ENCODE measurements at places on chromosomes 13 and 19.

DNA sequence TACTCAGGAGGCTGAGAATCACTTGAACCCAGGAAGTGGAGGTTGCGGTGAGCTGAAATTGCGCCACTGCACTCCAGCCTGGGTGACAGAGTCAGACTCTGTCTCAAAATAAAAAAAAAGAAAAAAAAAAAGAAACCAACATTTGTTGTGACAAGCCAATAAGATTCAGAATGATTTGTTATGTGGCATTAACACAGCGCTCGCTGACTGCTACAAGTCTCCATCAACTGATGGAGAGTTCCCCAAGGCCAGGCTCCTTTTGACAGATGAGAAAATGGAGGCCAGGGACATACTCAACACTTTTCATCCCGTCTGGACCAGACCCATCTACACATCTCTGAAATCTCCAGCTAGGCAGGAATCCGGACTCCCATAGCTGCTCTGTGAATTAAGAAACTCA, 48.7 kb upstream of the PTPRS start:
- DNase-seq: no peak

GRCh38 chr13:28817204-28817603, 2.9 kb upstream of the MTUS2 start:
- DNase-seq: peak; percentile 56

- DNase-seq: no peak
Observed at GRCh38 chr19:54109651-54110050, 5.8 kb downstream of the TFPT start.

- no peak for DNase-seq
Observed at GRCh38 chr19:934865-935479, 9.1 kb downstream of the ARID3A start.

DNA sequence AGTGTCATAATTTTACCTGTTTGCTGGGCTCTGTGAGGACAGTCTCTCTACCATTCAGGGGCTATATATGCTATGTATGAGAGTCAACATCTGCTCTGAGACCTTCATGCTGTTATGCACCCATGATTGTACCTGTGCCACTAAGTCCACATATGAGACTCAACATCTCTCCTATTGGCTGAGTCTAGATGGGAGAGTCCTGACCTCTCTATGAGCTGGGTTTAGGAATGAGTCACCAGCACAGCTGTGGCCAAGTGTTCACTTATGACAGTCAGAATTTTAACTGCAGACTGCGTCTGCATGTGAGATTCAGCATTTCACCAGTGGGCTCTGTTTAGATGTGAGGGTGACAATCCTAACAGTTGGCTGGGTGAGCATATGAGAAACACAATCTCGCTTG, 49.5 kb downstream of the ZNF729 start:
- no peak for DNase-seq

GRCh38 chr13:111880185-111880584, 186.8 kb upstream of the SOX1 start:
- no peak for DNase-seq

DNA sequence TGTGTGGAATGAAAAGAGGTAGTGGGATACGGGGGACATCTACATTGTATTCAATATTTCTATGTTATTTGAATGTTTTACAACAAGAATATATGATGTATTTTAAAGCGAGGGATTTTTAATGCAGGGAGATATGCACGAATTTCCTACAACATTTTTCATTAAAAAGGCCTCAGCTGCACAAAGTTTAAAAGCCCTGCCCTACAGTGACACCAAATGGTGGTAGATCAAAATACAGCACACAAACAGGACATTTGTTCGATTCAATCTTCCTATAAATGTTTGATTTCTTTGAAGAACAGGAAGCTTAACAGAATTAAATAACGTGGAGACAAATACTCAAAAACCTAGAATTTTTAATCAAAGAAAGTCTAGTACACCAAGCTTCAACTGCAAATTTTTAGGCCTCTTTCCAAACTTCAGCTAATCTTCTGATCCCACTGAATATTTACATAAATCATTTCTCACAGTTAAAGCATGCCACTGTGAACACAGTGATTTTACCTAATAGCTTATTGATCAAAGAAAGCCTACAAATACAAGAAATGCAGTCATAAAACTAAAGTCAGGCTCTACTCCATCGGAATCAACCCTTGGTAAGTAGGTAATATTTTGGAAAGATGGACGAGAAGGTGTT, 257.2 kb downstream of the DIAPH3 start:
- DNase-seq: peak; percentile 46

DNA sequence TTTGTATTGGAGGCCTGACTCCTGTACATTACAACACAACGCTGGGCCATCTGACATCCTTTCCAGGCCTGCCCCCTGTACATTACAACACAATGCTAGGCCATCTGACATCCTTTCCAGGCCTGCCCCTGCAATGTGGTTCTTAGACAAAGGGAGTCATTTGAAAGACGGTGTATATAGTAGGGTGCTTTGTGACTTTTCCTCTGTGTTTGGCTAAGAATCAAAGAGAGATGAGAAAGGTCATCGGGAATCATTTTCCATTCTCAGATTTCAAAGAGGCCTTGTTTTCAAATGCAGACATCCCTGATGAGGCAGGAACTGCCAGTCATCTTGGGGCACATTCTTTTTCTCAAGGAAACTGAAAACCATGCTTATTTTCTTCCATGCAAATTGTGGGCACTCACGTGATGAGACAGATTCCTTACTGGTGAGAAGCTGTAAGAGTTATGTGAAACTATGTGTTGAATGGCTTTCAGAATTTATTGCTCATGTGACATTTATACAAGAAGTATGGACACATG, 551.6 kb downstream of the MYO16 start:
- peak; percentile 55 for DNase-seq

- DNase-seq: peak; percentile 79
Observed at GRCh38 chr13:106083620-106084350, 451.7 kb downstream of the EFNB2 start.

- DNase-seq: peak; percentile 97
Observed at GRCh38 chr19:12664406-12665280, 1.9 kb downstream of the MAN2B1 start.

GRCh38 chr13:102914339-102914930, 68.6 kb downstream of the ERCC5 start:
- no peak for DNase-seq

DNA sequence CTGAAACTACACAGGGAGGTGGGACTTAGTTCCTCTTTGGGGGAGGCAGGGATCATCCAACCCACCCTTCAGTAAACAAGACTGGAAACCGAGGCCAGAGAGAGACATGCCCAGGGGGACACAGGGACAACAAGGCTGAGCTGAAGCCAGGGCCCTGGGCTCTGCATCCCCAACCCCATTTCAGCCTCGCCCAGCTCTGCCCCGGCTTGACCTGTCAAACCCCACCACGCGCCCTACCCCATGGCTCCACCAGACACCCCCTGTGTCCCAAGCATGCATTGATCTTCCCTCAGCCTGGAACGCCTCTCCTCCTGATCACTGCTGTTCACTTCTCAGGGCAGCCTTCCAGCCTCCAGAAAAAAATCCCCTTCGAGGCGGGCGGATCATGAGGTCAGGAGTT, 2.0 kb upstream of the APC2 start:
- DNase-seq: no peak

DNA sequence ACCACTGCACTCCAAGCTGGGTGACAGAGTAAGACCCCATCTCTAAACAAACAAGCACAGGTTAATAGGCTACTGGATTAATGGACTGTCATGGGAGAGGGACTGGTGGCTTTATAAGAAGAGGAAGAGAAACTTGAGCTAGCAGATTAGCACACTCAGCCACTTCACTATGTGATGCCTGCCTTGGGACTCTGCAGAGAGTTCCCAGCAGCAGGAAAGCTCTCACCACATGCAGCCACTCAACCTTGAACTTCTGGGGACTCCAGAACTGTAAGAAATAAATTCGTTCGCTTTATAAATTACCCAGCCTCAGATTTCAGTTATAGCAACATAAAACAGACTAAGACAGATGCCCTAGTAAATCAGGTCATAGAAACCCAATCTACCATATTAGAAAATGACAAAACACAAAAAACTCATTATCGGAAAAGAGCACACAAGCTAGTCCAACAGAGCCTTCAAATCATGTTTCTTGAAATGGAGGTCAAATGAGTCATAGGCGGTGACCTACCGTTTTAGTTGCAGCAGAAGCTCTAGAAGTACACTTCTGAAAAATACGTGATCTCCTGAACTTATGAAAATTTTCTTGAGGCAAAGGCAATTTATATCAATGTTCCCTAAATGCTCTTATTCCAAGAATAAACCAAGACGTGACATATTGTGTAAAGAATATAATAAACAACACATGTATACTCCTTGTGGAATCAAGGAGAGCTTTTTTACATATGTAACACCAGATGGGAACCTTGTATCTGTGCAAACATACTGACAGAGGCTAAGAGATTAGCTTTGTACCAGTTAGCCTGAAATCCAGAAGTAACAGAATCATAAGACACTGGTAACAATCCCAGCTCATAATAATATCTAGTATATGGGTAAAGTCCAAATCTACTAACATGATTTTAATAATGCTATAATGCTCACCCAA, 340.9 kb upstream of the SGCG start:
- no peak for DNase-seq

- DNase-seq: no peak
Observed at GRCh38 chr13:110716247-110716515, 2.7 kb downstream of the ING1 start.

GRCh38 chr19:9906475-9907087, 29.7 kb downstream of the OLFM2 start:
- no peak for DNase-seq

- no peak for DNase-seq
Observed at GRCh38 chr19:517721-518597, 10.7 kb downstream of the TPGS1 start.

GRCh38 chr13:57948884-57949283, 317.3 kb downstream of the PCDH17 start:
- no peak for DNase-seq

GRCh38 chr13:60351855-60352615, 45.0 kb upstream of the TDRD3 start:
- no peak for DNase-seq

- peak; percentile 85 for DNase-seq
Observed at GRCh38 chr13:75876142-75877050, 240.3 kb downstream of the LMO7 start.

DNA sequence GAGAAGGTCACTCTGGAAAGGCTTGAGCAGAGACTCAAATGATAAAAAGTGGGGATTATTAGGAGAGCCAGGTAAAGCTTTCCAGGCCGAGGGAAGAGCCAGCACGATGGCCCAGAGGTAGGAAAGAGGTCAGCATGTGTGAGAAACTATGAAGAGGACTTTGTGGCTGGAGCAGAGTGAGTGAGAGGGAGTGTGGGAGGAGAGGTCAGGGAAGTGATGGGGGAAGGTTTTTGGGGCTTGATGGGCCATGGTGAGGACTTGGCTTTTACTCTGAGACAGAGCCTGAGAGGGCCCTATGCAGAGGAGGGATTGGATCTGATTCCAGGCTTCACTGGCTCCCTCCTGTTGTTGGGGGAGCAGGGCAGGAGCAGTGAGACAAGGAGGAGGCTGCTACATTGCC, 5.3 kb downstream of the CATSPERG start:
- no peak for DNase-seq

DNA sequence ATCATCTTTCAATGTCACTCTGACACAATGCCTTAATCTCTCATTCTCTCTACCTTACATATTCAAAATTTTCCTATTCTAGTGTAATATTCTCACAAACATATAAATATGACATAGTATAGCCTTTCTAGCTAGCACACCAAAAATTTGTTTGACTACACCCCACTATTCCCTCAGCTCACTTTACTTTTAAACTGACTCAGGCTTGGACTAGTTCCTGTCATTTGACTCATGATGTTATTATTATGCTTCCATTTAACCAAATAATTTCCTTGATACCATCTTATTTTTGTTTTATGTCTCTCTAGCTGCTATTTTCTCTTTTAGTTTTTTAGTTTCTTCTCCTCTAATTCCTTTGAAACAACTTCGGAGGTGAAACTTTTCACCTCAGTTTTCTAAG, 1745.6 kb upstream of the PCDH20 start:
- no peak for DNase-seq

DNA sequence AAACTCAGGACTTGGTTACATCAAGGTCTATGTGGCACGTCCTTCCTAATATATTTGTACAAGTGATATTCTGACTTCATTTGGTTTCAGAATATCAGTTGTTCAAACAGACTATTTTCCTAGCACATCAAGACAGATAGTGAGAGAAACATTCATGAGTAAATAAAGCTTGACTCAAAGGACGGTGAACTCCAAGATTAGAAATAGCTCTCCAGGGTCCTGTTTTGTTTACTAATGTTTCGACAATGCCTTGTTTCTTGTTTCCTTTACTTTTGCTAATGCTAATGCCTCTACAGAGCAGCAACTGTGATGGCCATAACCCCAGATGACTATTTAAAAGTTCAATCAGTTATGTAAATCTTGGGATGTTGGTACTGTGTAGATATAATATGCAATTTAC, 313.9 kb downstream of the KLF12 start:
- DNase-seq: no peak

DNA sequence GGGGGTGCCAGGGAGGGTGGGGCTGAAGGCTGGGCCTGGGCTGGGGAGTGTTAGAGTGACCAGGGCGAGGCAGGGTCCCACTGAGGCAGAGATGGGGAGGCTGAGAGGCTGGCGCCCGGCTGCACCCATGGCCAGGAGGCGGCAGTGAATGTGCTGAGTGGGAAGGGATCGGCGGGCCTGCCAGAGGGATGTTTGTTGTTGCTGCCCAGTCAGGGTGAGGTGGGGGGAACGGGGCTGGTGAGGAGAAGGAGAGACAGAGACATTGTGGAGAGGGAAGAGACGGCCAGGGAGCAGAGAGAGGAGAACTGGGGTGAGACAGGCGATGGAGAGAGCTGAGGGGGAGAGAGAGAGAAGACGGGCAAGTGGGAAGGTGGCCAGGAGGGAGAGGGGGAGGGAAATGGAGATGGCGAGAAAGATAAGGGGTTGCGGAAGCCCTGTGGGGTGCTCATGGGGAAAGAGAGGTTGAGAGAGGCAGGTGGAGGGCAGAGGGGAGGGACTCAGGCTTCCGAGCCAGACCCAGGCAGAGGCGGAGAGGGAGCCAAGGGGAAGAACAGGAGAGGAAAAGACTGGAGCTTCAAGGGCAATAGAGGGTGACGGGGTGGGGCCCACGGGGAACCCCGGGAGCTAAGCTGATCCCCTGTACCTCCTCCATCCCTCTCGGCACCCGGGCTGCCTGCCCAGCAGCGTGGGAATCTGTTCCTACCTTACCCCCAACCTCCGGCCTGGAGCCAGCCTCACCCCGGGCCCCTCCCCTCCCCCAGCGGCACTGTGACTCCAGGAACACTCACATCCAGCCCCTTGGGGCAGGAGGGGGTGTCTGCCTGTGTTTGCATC, 690 bp upstream of the B3GNT8 start:
- DNase-seq: peak; percentile 63

DNA sequence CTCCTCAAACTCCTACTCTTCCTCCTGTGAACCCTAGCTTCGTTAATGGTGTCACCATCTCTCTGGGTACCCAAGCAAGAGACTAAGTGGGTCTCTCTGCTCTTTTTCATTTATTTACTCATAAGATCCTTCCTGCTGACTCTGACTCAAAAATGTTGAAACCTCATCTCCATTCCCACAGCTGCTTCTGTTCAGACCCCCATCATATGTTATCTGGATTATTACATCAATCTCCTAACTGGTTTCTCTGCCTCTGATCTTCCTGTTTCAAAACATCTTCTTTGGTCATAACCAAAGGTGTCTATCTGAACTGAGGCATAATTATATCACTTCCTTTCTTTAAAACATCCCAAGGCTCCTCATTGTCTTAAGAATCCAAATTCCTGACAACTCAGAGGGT, 2.0 kb upstream of the MEDAG start:
- DNase-seq: no peak

GRCh38 chr13:40329781-40330485, 336.5 kb downstream of the FOXO1 start:
- no peak for DNase-seq
